Mesendoderm (in vitro differentiated cells): ENCODE measurements at places on chromosomes 11 and 22.

DNA sequence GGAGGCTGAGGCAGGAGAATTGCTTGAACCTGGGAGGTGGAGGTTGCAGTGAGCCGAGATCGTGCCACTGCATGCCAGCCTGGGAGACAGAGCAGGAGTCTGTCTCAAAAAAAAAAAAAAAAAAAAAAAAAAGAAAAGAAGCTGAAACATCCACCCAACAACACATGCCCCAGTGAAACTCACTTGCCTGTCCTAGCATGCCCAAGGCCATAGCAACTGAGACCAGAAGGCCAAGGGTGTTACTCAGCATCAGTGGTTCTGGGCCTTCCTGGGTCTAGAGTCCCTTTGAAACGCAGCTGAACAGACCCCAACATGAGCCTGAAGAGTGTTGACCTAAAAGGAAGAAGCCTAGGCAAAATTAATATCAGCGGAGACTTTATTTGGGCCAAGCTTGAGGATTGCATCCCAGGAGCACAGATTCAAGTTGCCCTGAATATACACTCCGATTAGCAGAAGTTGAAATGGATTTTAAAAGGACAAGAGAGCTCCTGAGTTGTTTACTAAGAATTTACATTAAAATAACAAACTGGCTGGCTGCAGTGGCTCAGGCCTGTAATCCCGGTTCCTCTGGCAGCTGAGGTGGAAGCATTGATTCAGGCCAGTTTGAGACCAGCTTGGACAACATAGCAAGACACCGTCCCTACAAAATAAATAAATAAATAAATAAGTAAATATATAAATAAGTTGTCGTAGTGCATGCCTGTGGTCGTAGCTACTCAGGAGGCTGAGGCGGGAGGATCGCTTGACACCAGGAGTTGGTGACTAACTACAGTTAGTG is 7.0 kb downstream of the PRDX5 start:
- DNase-seq = no peak

GRCh38 chr11:28123151-28123581 is 15.0 kb downstream of the METTL15 start:
- DNase-seq = no peak

DNA sequence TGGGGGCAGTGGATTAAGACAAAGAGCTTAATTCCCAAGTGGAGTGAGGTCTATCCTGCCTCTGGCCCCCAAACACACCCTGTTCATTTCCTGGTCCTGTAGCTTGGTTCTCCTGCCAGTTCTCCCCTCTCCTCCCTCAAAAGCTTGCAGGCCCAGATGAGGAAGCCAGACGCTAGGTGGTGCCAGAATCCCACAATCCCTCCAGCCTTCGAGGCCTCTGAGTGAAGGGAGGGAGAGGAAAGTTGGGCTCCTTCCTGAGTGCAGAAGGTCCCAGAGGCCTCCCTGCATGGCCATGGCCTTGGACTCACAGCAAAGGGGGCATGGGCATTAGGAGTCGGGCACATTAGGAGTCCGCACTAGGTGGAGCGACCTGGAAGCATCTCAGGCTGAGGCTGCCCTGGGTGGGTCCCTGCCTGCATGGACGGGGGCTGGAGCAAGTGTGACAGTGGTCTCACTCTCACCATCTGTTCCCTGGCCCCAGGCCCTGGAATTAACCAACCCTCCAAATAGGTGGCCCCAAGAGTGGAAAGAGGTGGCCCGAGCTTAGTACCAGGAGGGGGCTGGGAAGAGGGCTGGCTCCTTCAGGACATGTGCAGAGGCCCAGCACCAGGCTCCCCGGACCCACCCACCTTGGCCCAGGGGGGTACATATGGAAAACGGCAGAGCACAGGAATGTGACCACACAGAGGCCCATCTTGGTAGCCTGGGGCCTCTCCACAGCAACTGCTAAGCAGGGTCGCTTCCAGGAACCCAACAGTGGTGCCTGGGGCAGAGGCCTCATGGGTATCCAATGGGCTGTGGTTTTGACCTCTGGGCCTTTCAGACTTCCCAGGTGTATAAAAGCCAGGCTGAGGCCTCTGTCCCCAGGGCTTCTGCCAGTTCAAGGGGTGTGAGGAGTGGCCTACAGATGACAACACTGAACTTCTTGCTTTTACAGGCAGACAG is 5.2 kb downstream of the FXYD2 start:
- DNase-seq = peak; percentile 94

DNA sequence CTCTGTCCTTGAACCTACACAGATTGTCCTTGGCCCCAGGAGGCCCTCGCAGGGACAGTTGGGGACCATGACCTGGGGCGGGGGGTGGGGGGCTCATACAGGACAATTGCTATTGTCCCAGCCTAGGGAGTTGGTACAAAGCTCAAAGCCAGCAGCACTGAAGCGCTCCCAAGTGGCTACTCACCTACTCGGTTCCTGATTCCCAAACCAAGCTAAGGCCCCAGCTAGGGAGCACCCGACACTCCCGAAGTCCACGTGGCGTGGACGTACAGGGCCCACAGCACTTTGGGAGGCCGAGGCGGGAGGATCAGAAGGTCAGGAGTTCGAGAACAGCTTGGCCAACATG is 80.6 kb downstream of the CELSR1 start:
- no peak for DNase-seq

GRCh38 chr11:70570693-70571395 is 172.5 kb downstream of the CTTN start:
- no peak for DNase-seq

DNA sequence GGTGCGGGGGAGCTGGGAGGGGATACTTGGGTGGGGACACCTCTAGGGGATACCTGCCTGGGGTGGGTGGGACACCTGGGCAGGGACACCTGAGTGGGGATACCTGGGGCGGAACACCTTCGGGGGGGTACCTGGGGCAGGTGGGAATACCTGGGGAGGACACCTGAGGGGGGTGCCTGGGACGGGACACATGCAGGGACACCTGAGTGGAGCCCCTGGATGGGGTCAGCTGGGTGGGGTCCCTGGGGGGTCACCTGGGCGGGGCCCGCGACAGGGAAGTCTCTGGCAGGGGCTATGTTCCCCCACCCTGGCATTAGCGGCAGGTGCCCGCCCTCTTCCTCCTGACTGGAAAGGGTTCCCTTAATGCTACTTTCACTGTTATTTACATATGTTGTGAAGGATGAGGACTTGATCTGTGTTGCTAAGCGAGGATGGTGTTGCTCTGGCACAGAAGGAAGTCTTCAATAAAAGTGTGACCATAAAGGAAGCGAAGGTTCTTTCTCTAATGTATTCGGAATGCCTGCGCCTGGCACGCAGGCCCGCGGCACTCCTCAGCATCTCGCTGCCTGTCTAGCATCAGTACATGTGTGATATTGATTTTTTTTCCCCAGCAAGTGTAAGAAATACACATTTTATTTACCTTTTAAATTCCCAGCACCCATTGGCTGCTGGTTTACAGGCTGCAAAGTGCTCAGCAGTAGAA is 801.7 kb downstream of the BRD1 start:
- no peak for DNase-seq

- DNase-seq = peak; percentile 68
Measured at GRCh38 chr22:38316364-38317121, 690 bp downstream of the CSNK1E start.

DNA sequence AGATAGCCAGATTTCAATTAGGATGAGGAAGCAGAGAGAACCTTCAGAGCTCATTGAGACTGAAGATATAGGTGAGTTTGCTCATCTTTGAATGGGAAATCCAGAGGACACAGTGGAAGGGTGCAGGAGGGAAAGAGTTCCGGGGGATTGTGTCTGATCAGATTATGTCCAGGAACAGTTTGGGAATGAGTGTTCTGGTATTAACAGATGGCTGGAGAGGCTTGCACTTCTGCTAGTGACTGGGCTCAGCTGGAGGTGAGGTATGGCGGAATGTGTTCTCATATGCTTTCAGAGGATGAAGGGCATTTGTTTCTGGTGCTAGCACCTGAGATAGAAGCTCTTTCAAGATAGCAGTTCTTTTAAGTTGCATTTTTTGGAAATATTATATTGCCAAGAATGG is 27.6 kb downstream of the ALKBH3 start:
- no peak for DNase-seq

DNA sequence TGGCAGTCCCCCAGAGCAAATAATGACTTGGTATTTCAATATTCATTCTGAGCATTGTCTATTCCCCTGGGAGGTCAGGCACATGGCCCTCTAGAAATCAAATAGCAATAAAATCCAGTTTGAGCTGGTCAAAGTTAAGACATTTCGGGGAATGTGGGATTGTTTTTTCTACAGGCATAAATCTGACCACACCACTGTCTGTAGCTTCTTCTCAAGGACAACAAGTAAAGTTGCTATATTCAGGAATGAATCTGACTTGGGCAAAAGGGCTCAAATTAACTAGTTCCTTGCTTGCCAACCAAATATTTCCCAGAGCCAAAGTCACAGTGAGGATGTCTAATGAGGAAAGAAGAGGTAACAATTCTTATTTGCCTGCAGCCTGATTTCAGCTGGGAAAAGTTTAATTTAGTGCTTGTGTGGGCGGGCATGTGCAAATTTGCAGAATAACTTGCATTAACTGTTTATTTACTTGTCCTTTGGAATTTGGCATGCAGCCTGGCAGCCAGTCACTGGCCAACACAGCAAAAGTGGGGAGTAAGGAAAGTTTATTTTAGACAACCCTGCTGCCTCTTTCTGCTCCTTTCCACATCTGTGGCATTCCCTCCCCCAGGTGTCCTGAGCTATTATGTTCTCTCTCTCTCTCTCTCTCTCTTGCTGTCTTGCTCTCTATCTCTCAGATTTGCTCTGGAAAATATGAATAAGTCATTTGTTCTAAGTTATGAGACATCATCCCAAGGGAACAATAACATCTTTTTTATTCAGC is 51.2 kb upstream of the ARHGAP20 start:
- no peak for DNase-seq

- peak; percentile 80 for DNase-seq
Measured at GRCh38 chr11:45658292-45658991, 7.0 kb downstream of the CHST1 start.

DNA sequence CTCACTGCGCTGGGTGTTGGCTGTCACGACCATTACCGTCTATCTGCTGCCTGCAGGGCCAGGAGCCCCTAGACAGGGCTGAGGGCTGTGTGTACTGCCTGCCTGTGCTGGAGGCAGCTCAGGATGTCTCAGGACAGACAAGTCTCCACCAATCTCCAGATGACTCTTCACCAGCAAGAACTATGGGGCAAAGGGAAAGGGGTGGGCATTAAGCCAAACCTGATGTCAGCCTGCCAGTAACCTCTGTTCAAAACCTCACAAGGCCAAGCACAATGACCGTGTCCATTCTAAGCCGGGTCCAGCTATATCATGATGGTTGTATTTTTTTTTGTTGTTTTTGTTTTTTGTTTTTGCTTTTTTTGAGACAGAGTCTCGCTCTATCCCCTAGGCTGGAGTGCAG is 31.6 kb downstream of the MAFF start:
- DNase-seq = no peak

GRCh38 chr11:67558084-67558772 is 25.4 kb upstream of the GSTP1 start:
- DNase-seq = no peak

DNA sequence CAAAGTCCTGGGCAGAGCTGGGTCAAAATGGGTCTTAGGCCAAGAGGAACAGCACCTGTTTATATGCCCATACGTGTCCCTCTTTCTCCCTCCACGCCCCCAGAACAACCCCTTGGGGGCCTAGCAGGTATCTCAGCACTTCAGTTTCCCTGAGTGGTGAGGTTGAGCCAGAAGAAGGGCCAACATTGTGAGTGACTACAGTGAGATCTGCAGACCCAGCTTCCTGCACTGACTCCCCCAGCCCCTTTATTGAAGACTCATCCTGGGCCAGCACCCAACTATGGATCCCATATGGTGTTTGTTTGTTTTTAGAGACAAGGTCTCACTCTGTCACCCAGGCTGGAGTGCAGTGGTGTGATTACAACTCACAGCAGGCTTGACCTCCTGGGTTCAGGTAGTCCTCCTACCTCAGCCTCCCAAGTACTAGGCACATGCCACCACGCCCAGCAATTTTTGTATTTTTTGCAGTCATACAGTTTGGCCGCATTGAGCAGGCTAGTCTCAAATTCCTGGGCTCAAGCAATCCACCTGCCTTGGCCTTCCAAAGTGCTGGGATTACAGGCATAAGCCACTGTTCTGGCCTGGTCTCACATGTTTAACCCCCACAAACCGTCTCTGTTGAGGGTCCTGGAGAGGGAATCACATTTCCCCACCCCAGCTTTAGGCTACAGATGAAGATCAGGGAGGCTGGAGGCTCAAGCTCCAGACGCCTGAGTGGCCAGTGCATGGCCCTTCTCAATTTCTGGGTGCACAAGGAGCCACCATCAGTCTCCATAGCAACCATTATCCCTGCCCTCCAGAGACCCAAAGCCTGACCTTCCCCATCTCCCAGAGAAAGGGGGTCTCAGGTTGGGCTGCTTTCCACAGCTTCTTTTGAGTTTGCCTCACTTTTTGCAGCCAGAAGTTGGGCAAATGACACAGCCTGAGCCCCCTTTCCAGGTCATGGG is 1.7 kb upstream of the LARGE2 start:
- no peak for DNase-seq

- DNase-seq = no peak
Measured at GRCh38 chr22:32325416-32325801, 32.3 kb upstream of the RFPL3 start.

- DNase-seq = no peak
Measured at GRCh38 chr11:46348566-46349401, 1.5 kb downstream of the DGKZ start.

GRCh38 chr22:29580200-29580810 is 608 bp downstream of the NIPSNAP1 start:
- peak; percentile 29 for DNase-seq

- DNase-seq = no peak
Measured at GRCh38 chr11:131827430-131827829, 457.0 kb downstream of the NTM start.

DNA sequence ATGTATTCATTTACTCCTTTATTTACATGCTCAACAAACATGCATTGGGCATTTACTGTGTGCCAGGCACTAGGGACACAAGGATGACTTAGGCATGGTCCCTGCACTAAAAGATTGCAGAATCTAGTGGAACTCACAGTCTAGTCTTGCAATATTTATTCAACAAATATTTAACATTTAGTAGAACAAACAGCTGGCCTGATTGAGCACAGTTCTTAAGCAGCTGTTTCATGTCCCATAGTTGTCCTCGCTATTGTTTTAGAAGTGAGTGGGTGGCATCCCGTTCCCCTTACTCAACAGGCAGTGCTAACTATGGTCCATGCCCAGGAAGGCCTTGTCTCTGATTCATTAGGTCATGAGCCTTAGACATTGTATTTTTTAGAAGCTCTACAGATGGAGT is 459.9 kb upstream of the CADM1 start:
- no peak for DNase-seq

DNA sequence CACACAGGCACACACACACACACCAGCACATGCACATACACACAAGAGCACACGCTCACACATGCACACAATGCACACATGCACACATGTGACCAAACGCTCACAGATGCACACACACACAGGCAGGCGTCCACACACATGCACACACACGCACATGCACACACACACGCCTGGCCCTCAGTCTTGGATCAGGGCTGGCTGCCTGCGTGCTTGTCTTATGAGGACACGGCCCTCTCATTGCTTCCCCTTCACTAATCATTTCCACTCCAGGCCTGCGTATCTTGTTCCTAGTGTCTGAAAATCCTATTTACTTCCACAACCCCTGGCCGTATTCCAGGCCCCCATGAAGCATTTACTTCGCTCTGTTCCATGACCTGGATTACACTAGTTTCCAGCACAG is 740.5 kb downstream of the BRD1 start:
- no peak for DNase-seq

GRCh38 chr11:60935676-60936442 is 11.6 kb downstream of the TMEM132A start:
- no peak for DNase-seq

- DNase-seq = no peak
Measured at GRCh38 chr11:124950601-124951330, 3.2 kb upstream of the CCDC15 start.
